Myometrial cell (primary cell): ENCODE measurements at places on chromosomes 3 and 15. TPM values are rescaled to one million over a fixed set of nuclear protein-coding genes. Genes with fewer than 3 reads are reported as not detected.

Gene GOLGA6A
- total RNA-seq = not detected in 2 replicates

Gene STRC
- not detected in 2 replicates for total RNA-seq

Gene UROC1
- not detected in 2 replicates for total RNA-seq

Gene SLC12A1
- total RNA-seq = not detected in 2 replicates

Gene FAM98B
- 4.0 and 5.8 TPM in 2 replicates for total RNA-seq

Gene CPLX3
- total RNA-seq = not detected in 2 replicates

Gene CPEB1
- 3.0 and 8.1 TPM in 2 replicates for total RNA-seq

Gene SMAD6
- total RNA-seq = 4.8 and 7.8 TPM in 2 replicates

Gene TLR9
- not detected in 2 replicates for total RNA-seq

Gene HAUS2
- 38.3 and 119 TPM in 2 replicates for total RNA-seq

Gene CPN2
- total RNA-seq = not detected in 2 replicates

Gene LMAN1L
- not detected in 2 replicates for total RNA-seq

Gene GHSR
- total RNA-seq = not detected in 2 replicates

Gene A4GNT
- total RNA-seq = not detected in 2 replicates

Gene SOX2
- not detected in 2 replicates for total RNA-seq

Gene LARP6
- 95.5 and 109 TPM in 2 replicates for total RNA-seq

Gene COL7A1
- total RNA-seq = 4.4 and 6.6 TPM in 2 replicates

Gene SLC6A1
- not detected in 2 replicates for total RNA-seq

Gene TRAT1
- not detected in 2 replicates for total RNA-seq

Gene DPPA2
- not detected in 2 replicates for total RNA-seq

Gene GRIP2
- under 0.01 and 0.35 TPM in 2 replicates for total RNA-seq

Gene RASGRP1
- total RNA-seq = 1.2 and 4.1 TPM in 2 replicates

Gene CYFIP1
- 89.1 and 94.0 TPM in 2 replicates for total RNA-seq

Gene NR2E3
- 0.18 TPM in 1 of 2 replicates, not detected in the other for total RNA-seq

Gene ITIH1
- not detected in 2 replicates for total RNA-seq

Gene ST3GAL6
- total RNA-seq = 0.58 and 1.2 TPM in 2 replicates

Gene GAP43
- not detected in 2 replicates for total RNA-seq

Gene IL17RB
- total RNA-seq = not detected in 2 replicates

Gene CGNL1
- total RNA-seq = not detected in 2 replicates

Gene GNAT1
- not detected in 2 replicates for total RNA-seq

Gene TYRO3
- 12.6 and 12.7 TPM in 2 replicates for total RNA-seq

Gene ATP2B2
- not detected in 2 replicates for total RNA-seq

Gene SERPINI1
- 1.4 and 2.3 TPM in 2 replicates for total RNA-seq

Gene ZNF80
- total RNA-seq = not detected in 2 replicates

Gene IL12A
- 1.2 and 1.7 TPM in 2 replicates for total RNA-seq

Gene GRK7
- under 0.01 TPM in 1 of 2 replicates, not detected in the other for total RNA-seq

Gene NR1I2
- not detected in 2 replicates for total RNA-seq

Gene MAP6D1
- total RNA-seq = 8.9 and 10.4 TPM in 2 replicates

Gene NOX5
- total RNA-seq = 0.29 and 0.71 TPM in 2 replicates

Gene PLA2G4D
- not detected in 2 replicates for total RNA-seq

Gene LRRC49
- 5.5 and 17.5 TPM in 2 replicates for total RNA-seq

Gene ADAMTSL3
- not detected in 2 replicates for total RNA-seq

Gene PSTPIP1
- 0.18 TPM in 1 of 2 replicates, not detected in the other for total RNA-seq

Gene AADACL2
- total RNA-seq = not detected in 2 replicates

Gene TGM5
- not detected in 2 replicates for total RNA-seq

Gene DPPA4
- not detected in 2 replicates for total RNA-seq

Gene KCNH8
- not detected in 2 replicates for total RNA-seq
